NCI-H2029 (cell line): ENCODE measurements at places on chromosomes 16 and 17.

- no peak for DNase-seq
Observed at GRCh38 chr16:55699616-55700015, 43.8 kb downstream of the SLC6A2 start.

GRCh38 chr17:81412490-81413093 is 17.3 kb downstream of the BAHCC1 start:
- no peak for DNase-seq

DNA sequence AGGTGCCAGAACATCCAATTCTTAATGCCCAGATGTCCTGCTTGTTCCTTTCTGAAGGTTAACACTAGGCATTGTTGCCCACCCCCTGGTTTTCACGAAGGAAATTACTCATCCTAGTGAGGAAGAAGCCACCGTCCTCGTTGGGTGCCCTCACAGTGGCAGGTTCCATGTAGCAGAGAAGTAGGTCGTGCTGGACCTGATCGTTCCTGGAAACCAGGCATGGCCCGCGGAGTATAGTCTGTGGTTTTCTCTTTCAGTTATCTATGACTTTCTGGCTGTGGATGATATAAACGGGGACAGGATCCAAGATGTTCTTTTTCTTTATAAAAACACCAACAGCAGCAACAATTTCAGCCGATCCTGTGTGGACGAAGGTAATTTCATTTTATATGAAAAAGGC is 16.5 kb downstream of the RGS11 start:
- no peak for DNase-seq

DNA sequence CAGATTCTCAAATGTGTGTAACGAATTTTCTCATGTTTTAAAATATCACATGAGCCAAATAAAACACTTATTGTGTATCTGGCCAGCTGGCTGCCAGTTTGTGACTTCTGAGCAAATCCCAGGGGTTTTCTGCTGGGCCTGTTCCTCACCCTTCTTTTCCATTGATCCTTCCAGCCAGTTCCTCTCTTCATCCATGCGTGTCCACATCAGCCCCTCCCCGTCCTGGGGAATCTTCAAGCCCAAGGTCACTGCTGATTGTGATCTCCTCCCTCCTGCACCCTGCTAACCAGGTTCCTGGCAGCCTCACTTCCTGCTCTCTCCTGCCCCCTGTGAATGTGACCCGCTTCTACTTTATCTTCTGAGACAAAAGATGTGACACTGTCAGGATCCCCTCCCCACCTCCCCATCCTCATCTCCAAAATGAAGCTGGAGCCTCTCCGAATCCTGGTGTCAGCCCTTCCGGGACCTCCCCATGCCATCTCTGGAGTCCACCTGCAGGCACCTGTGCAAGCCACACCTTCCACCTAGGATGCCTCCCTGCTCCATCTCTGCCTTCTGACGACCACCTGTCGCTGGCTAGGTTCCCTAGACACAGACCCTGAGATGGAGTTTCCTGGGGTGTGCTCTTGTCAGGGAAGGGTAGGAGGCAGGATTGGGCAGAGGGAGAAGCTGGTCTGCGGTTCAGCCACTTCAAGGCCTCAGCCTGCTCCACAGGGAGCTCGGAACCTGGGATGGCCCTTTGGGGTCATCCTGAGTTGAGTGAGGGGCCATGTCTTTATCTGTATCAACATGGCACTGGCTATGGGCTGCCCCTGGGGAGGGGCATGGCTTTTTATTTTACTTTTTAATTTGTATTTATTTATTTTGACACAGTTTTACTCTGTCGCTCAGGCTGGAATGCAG is 205.1 kb downstream of the KATNIP start:
- no peak for DNase-seq

- DNase-seq = no peak
Observed at GRCh38 chr17:72411124-72411563, 290.3 kb downstream of the SOX9 start.

GRCh38 chr17:68455901-68456338 is 1.4 kb downstream of the WIPI1 start:
- DNase-seq = peak; percentile 14

GRCh38 chr17:54736573-54736972 is 164.1 kb upstream of the TOM1L1 start:
- DNase-seq = no peak

- no peak for DNase-seq
Observed at GRCh38 chr16:79994418-79994817, 393.9 kb upstream of the MAF start.

- DNase-seq = no peak
Observed at GRCh38 chr17:66975614-66976378, 11.3 kb downstream of the CACNG4 start.

DNA sequence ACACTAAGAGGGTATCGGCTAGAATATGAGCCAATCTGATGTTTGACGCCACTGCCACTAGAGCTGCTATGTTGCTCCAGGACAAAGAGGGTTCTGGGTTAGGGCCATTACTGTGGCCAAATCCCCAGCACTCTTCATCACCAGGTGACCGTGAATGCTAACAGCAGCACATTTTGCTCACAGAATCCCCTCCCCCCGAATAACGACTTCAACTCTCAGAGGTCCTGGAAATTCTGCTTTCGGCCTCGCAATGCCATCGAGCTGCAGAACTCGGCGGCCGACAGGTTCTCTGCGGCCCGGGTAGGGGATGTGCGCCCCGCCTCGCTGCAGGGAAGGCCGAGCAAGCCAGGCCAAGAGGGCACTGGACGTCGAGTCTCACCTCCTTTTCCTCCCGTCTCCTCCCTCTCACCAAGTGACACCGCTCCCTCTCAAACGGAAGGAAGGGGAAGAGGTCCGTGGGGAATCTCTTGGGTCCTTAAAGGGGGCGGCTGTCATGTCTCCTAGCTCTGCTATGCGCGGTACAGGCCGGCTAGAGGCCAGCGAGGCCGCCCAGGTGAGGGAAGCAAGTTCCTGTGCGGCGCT is 31.9 kb downstream of the CDK5R1 start:
- DNase-seq = no peak

DNA sequence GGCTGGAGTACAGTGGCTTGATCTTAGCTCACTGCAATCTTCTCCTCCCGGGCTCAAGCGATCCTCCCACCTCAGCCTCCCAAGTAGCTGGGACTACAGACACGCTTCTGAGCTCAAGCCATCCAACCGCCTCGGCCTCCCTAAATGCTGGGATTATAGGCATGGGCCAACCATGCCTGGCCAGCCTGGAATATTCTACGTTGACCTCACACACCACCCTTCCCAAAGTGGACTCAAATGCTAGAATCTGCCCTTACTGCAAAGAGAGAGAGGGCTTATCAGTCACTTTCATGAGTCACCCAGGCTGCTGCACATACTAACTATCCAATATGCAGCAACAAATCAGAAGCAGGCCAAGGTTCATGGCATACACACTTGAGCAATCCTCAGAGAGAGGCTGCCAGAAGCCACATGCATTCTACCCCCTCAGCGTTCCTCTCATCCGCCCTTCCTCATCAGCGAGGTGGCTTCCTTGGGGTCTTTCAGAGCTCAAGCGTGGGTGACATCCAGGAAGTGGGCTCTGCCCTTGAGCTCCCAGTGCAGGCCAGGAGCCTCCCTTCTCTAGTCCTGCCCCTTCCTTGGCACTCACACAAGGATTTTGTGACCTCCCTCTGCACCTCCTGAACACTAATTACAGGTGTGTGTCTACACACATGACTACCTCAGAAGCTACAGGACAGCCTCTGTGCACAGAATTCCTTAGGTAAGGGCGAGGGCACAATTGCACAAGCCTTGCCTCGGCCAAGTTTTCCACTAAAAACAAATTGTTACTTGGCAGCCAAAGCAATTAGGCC is 24.8 kb upstream of the SIAH1 start:
- DNase-seq = no peak

DNA sequence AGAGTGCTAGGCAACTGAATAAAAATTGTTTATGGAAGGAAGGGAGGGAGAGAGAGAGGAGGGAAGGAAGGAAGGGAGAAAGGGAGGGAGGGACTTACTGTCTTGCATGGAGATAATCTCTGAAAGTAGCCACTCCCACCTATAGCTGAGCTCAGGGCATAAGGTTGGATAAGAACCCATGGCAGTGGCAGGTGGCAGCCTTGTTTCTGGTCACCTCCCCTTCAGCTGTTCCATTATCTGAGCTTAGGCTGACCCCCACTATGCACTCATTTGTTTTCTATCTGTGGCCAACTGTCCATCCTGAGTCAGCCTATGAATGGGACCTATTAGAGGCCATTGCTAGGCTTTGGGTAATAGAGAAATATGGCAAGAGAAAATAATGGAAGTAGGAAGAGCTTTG is 25.3 kb upstream of the MTMR4 start:
- DNase-seq = no peak

DNA sequence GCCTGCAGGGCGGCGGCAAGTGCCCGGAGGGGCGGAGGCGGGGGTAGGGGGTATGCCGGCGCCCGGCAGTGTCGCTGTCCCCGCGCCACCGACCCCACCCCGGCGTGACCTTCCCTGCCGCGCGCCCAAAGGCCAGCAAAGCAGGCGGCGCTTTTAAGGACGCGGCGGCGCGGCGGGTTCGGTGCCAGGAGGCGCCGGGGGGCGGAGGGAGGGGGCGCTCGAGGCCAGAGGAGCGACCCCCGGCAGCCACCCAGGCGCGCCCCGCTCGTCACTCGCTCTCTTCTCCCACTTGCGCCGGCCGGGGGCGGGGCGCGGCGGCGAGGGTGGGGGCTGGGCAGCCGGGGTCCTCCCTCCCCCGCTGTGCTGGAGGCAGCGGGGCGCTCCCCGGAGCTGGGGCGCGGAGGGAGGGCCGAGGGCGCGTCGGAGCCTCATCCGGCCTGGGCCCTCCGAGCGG is 8.6 kb upstream of the BAHCC1 start:
- DNase-seq = no peak

GRCh38 chr16:86529160-86529559 is 18.8 kb downstream of the FOXF1 start:
- no peak for DNase-seq

GRCh38 chr17:604765-605164 is 109.9 kb downstream of the VPS53 start:
- no peak for DNase-seq

GRCh38 chr17:1379208-1379929 is 20.7 kb downstream of the YWHAE start:
- DNase-seq = no peak

- DNase-seq = peak; percentile 30
Observed at GRCh38 chr17:75472119-75472518, 15.7 kb downstream of the TMEM94 start.

GRCh38 chr17:65514082-65514481 is 47.4 kb downstream of the AXIN2 start:
- no peak for DNase-seq

GRCh38 chr17:6780001-6780400 is 4.0 kb downstream of the FBXO39 start:
- no peak for DNase-seq

DNA sequence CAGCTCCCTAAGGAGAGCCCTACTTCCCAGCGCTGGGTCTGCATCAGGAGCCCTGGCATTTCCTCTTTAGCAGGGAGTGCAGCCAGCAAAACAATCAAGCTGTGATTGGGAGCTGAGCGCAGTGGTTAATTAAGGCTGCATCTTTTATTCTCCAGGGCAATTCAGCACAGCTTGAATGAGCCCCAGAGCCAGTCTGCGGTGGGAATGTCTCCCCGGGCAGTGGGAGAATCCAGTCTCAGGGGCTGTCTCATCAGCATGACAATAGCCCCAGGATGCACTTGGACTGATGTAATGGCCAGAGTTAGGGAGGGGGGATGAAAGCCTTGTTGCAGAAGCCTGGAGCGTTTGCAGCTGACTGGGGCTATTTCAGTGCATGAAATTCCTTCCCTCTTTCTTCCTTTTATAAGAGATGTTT is 292.6 kb upstream of the SOX9 start:
- no peak for DNase-seq

GRCh38 chr17:29177871-29178749 is 2.1 kb downstream of the MYO18A start:
- peak; percentile 18 for DNase-seq

DNA sequence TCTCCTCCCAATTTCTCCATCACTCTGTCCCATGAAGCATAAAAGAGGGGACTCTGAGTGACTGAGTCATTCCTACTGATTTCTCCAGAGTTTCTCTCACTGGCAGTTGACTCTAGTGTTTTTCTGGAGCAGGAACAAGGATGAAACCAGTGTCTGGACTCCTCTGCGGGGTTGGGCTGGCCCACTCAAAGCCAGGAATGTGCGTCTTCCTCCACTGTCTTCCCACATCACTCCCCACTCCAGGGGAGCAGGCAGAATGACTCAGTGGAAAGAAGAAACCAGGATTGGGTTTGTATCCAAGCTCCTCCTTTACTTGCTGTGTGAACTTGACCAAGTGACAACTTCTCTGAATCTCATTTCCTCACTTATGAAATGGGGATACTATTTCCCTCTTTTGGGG is 497.5 kb upstream of the SALL1 start:
- no peak for DNase-seq

DNA sequence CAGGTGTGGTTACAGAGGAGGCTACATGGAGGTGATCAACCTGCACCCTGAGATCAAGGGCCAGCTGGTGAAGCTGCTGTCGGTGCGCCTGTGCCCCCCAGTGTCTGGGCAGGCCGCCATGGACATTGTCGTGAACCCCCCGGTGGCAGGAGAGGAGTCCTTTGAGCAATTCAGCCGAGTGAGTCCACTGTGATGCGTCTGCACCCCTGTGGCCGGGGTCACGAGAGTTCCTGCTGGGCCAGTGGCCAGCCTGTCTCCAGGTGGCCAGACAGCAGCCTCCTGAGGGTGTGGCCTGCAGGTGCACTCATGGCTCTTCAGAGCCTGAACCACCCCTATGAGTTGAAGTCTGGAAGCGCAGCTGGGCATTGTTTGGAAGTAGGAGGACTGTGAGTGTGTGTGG is 38.1 kb downstream of the GPT2 start:
- no peak for DNase-seq

DNA sequence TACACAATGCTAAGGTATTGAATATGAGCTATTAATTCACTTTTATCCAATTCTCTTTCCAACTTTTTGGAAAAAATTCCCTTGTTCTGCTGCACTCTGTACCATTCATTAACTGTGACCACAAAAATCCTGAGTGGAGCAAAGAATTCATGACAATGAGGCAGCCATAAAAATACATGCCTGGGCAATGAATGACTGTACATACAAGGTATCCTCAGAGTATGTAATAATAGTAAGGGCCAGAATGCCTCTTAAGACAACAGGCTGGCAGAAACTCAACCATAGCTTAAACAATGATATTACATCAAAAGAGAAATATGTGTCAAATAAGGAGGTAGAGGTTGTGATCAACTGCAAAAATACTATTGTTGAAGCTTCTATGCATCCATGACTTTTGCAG is 74.7 kb upstream of the CA10 start:
- no peak for DNase-seq

DNA sequence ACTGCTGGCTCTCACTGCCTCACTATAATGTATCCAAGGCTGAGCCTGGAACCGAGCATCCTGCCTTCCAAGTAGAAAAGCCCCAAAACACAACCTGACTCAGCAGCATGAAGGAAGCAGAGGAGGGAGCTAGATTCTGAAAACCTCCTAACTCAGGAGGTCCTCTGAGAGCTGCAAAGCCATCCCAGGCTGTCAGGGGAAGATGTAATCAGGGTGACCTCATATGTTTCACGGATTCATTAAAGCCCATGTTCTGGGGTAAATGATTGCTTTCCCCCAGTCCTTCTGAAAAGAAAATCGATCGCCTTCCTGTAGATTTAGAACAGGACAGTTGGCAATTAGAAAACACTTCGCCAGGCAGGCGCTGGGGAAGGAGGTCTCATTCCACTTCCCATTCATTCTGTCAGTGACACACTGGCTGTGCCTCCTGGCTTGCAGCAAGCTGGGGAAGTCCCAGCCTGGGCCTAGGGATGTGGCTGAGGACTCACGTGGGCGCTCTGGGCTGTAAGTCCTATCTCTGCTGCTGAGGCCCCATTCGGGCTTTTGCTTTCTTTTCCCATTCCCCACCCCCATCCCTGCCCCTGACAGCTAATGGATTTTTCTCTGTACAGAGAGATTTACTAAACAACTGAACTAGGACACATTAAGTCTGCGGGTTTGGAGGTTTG is 75.7 kb upstream of the TMEM132E start:
- DNase-seq = no peak

- no peak for DNase-seq
Observed at GRCh38 chr17:62172492-62173291, 107.6 kb upstream of the MED13 start.
